ENCODE measurements at places on chromosomes 7 and 10.

DNA sequence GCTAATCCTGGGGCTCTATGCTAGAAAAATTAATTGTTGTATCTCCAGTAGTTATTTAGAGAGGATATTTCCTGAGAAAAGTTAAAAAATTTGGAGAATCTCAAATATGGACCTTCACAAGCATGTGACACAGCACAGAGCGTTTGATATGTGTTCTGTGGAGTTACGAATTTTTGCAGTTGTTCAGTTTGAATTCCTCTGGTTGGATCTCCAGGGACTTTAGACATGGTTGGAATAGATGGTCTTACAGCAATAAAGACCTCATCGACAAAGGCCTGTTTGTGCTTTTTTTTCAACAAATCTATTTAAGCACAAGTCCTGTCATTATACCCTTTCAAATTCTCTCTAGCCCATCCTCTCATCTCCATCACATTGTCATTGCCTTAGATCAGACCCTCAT, 138.0 kb downstream of the TES start:
- DNase-seq = no peak

DNA sequence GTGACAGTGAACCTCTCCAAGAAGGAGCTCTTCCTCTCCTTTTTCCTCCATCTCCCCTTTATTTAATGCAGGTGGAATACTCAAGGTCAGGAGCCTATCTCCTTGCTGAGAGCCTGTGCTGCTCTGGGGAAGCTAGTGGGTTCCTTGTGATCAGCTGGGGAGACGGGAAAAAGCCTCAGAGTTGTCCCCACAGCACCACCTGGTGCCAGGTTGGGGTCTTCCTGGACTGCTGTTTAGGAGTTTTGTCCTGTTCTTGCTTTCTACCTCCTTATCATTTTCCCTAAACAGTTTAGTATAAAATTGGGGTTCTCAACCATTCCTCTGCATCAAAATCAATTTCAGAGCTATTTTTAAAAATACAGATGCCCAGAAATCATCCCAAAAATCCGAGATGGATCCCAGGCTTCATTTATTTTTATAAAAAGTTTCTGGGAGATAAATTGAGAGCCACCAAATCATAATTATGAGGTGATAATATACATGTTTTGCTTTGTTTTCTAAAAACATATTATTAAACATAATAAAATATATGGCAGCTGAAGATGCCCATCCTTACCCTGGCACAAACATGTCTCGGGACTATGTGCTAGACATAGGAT, 44.3 kb downstream of the MACC1 start:
- DNase-seq = peak; percentile 15

DNA sequence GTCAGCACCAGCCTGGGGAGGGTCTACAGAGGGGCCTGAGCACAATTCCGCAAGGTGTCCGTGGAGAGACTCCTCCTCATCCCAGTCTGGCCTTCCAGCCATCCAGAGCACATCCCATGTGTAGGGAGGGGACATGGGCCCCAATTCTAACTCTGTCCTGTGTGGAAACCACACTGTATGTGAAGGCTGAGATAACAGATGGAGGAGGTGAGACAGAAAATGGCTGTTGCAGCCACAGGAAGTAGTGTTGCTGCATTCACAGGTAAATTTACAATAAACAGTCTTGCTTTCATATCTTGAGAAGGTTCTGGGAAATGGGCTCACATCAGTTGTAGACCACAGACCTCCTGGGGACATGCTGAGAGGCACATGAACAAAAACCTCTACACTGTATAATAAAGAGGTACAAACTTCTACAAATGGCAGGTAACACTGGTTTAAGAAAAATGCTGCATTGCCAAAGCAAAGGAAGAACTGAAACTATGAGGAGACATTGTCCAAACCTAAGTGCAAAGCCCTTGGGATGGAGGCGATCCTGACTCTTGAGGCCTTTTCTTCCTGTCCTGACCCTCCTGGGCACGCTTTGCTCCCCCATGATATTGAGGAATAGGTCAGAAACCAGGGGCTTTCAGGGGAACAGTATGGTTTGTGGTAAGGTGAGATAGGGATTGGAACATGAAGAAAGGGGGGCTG, 21.6 kb upstream of the GIMAP2 start:
- no peak for DNase-seq

- DNase-seq = no peak
Observed at GRCh38 chr7:98024075-98024474, 34.1 kb upstream of the OCM2 start.

GRCh38 chr7:70867513-70867912, 264.4 kb upstream of the GALNT17 start:
- DNase-seq = no peak

DNA sequence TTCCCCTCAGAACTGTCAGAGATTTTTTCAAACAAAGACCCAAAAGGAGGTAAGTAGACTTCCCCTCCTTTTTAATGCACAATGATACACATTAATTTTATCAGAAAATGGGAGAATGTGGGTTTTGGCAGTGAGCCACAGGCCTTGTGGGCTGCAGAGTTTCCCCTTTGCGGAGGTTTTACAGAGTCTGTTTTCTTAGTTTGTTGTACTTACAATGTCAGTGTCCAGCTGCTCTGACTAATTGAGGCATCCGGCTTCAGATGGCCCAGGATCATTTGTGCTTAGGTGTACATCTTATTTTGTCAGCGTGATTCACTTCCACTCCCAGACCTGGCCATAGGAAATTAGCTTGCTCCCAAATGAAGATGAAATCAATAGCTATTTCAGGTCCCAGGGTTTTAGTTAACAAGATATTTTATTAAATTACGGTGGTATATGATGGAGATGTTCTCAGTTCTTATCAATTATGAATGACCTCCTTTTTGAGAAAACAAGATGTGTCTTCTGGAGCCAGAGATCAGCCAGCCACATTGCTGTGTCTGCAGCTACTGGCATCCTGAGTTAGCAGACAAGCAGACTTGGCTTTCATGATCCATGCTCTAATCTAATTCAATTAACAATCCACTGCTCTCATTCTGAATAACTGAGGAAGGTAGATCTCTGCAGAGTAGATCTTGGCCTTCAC, 1086.6 kb upstream of the SORCS1 start:
- no peak for DNase-seq

DNA sequence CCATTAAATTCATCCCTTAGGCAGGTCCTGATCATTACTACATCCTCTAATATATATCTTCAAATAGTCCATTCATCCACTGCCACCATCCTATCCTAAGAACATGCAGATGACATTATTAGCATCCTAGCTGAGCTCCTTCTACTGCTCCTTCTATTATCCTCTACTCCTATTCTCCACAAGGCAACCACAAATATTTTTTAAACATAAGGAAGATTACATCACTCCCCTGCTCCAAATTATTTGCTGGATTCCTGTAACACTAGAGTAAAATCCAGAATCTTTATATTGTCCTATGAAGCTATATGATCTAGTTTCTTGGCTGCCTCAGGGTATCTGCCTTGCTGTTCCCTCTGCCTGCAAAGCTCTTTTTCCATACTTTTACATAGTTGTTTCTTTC, 176.3 kb upstream of the SLC26A5 start:
- DNase-seq = no peak

- DNase-seq = no peak
Observed at GRCh38 chr10:49605939-49606509, 4.1 kb upstream of the SLC18A3 start.

DNA sequence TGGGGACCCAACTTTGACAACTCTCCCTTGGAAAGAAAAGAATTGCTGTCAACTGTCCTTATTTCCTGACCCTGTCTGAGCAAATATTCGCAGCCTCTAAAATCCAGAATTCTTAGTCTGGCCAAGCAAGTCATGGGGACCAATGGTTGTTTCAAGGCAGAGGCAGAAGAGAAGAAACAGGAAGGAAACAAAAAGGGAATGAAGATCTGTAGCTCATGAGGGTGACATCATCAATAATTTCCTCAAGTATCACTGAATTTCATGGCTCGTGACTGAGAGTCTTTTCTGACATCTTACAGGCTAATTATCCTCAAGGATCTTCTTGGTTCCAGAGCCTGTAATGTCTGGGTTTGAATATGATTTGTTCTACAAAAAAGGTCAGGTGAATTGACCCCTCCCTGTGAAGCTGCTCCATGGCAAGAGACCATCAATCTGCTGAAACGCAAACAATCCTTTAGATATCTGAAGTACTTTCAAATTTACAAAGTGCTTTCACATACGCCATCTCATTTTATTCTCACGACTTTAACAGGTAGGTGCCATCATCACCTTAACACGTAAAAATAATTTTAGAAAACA, 5.8 kb downstream of the CDK6 start:
- no peak for DNase-seq

- DNase-seq = no peak
Observed at GRCh38 chr10:73814276-73814895, 3.0 kb upstream of the NDST2 start.

DNA sequence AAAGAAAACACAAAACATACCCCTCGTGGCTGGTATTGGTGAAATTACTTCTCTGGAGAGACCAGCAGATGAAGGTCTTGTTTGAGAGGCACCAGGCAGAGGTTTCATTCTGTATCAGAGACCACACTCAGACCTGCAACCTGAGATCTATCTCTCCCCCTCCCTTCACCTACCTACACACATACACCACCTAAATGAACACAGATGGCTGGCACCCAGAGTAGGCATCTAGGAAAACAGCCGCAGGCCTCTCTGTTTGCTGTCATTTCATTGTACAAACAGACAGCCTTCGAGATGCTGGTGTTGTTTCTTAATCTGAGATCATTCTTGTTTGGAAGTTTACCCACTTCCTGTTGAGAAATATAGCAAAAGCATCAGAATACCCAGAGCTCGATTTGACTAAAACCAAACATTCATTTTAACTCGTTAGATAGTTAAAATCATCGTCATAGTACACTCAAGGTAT, 173.9 kb upstream of the SLC25A13 start:
- DNase-seq = no peak

GRCh38 chr7:105587909-105588635, 6.8 kb upstream of the EFCAB10 start:
- DNase-seq = no peak

DNA sequence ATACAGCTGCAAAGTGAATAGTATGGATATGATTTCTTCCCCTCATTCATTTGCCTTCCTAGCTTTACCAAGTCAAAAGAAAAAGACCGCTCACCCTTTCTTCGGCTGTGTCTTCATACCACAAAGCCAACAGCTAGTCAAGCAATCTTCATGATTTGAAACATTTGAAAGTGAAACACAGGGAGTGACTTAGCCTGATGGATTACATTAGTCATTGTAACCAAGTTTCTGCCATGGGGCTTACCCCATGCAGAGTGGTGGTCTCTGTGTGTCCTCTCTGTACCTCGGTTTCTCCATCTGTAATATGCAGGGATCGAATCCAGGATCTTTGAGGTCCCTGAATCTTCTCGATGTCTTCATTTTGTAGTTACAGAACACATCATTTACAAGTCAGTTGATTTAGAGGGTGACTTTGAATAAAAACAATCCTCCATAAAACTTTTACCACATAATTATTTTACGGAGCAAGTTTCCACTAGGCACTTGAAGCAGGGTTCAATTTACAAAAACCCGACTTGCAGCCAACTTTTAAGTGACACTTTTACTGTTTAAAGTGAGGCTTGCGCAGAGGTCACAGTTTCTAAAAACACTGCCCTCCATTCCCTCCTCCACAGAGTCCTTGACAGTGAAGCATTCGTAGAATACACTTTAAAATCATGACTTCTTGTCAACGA, 2.2 kb upstream of the LGI1 start:
- no peak for DNase-seq

DNA sequence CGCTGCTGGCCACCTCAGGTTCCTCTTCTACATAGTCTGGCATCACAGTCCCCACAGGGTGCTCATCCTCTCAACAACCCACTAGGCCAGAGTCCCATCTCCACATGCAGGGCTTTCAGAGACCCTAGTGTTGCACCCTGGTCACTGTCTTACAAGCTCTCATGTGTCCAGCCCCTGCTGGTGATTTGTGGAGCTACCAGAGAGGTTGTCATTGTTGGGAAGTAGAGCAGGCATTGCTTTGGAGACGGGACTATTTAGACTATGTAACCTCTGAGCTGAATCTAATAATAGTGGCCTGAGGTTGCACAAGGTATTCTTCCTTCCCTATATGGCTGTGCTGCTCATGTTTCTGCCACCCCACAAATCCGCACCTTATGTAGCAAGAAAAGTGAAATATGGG, 135.3 kb upstream of the VWC2 start:
- no peak for DNase-seq
